Mammary epithelial cell (primary cell): ENCODE measurements at places on chromosomes 16 and 17.
A peak's percentile ranks its signal among the peaks of the same experiment; 100 is the strongest.

GRCh38 chr16:50326835-50327465, 41.8 kb downstream of the BRD7 start:
- peak; percentile 46 for DNase-seq

- no peak for DNase-seq
Measured at GRCh38 chr17:34840750-34841149, 120.5 kb downstream of the CCT6B start.

GRCh38 chr17:17681187-17681743, at the start of gene RAI1:
Gene RAI1 (plus strand): TSS chr17:17681458. CDS start chr17:17792949, 111,491 bp downstream.
- DNase-seq = peak; percentile 71

GRCh38 chr17:17468217-17469010, 8.4 kb upstream of the MED9 start:
- no peak for DNase-seq

DNA sequence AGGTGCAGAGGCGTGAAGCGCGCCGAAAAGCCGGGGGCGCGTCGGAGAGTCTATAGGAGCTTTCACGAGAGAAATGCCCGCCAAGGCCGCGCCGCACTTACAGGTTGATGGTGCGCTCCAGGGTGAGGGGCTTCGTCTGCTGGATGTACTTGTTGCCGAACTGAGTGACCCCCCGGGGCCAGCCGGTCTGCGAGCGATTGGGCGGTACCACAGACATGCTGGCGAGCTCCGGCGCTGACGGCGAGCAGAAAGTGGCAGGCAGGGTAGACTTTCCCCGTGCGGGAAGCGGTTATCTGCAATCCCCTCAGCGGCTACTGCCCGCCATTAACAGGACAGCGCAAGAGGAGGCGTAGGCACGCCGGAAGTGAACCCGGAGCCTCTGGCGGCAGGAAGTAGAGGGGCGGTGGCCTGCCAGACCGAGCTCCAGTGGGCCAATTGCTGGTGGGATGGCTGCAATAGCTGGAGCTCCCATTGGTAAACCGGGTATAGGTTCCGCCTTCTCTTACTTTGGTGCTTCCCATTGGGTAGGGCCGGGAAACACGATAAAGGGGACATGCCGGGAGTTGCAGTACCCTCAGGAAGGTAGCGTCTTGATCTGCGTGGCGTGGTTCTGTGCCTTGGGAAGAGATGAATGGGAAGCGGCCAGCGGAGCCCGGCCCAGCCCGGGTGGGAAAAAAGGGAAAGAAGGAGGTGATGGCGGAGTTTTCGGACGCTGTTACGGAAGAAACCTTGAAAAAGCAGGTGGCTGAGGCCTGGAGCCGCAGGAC, at the start of the genes NUDT21 and OGFOD1:
NUDT21 (minus strand) TSS at position 347 of the 767 bp plus-strand sequence; CDS start at position 217, 130 bp downstream.
OGFOD1 (plus strand) TSS at position 569 of the 767 bp plus-strand sequence; CDS start at position 628, 59 bp downstream.
- peak; percentile 98 for DNase-seq

DNA sequence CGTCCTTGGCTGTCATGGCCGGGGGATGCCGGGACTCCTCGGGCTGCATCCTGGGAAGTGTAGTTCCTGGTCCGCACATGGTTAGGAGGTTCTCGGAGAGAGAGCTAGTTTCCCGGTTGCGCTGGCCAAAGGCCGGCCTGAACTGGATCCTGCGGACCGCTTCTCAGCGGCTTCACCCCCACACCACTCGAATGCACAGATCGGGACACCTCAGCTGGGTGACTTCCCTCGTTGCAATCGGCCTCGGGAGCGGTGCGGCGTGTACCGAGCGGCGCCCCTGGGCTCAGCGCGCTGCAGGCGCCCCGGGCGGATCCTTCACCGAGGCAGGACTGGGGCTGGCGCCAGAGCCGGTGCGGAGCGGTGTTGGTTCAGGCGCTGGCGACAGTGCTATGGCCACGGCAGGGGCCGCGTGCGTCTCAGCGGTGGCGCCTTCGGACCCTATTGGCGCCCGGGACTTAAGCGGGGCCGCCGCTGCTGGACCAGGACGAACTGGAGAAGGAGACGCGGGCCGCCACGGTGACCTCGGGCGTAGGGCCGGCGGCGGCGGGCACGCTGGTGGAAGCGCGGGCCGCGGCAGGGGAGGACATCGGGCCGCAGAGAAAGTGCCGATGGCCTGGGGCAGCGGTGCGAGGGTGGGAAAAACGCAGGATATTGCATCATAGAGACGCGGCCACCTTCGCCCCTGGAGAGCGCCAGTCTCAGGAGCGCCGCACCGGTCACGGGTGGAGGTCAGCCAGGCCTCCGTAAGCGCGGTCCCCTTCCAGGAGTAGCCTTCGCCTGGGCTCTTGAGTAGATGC, 11.4 kb downstream of the ZNF629 start:
- DNase-seq = peak; percentile 75

- no peak for DNase-seq
Measured at GRCh38 chr17:1997927-1998742, 27.0 kb downstream of the RTN4RL1 start.
